ENCODE measurements at places on chromosomes 6 and 20.

DNA sequence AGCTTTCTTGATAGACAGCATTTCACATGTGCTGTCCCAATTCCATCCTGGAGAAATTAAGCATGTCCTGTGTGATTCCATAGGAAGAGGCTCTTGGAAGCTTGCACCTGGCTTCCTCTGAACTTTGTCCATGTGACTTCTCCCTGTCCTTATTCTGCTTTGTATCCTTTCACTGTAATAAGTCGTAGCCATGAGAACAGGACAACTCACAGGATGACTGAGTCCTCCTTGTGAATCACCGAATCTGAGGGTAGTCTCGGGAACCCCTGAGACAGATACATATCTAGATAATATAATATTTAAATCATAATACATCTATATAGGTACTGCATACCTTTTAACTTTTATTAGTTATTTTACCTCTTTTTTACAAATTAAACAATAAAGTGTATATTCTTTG, 156.7 kb upstream of the THEMIS start:
- no peak for DNase-seq

DNA sequence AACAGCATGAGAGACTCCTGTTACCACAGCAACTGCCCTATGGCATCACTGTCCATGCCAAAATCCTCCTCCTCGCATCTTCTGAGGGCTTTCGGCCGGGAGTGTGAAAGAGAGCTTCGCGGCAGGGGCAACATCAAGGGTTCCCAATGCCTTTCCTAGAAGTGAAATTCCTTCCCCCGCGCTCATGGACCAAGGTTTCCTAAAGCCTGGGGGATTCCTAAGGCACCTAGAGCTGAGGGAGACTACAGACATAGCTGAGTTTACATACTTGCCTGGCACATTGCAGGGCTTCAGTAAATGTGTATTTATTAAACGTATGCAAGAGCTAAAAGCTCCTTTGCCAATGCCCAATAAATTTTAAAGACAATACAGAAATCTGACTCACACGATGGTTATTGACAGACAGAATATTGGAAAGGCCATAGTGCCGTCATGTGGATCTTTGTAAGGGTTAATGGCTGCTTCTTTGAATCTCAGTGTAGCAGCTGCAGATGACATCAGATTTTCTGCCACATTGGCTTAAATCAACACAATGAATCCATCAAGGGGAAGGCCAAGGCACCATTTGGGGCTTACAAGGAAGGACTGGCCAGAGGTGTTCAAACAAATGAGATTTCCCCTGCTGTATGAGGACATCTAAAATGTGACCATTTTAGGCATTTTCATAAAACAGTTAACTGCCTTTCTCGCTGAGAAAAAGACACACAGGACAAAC, 281.2 kb upstream of the JARID2 start:
- DNase-seq = no peak

GRCh38 chr6:133802861-133803260, 86.1 kb upstream of the TCF21 start:
- no peak for DNase-seq

GRCh38 chr20:62618611-62619529, 23.4 kb upstream of the SLCO4A1 start:
- DNase-seq = peak; percentile 34

DNA sequence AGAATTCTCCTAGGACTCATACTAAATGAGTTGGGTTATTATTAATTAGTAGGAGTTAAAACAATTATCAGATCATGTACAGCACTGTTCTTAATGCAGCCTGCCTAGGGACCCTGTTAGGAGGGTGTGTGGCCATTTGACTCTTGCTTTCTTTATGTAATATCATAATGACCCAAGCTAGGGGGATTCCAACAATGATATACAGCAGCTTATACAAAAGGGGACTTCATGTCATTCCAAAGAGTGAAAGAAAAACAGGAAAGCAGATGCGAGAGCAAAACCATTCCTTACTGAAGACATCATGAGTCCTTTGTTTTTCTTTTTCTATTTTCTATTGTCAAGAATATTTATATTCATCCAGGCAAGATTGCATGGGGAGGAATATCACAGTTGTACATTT, 455.2 kb downstream of the PLCB1 start:
- DNase-seq = no peak

- DNase-seq = no peak
Measured at GRCh38 chr20:38325905-38326304, 20.4 kb upstream of the LBP start.

GRCh38 chr6:135527116-135527959, 29.8 kb upstream of the AHI1 start:
- DNase-seq = no peak

- DNase-seq = no peak
Measured at GRCh38 chr6:11778648-11779328, at the start of gene ADTRP. Gene ADTRP, minus strand, starts transcription at chr6:11778803. Its CDS starts 44 bp downstream, at chr6:11778759.

DNA sequence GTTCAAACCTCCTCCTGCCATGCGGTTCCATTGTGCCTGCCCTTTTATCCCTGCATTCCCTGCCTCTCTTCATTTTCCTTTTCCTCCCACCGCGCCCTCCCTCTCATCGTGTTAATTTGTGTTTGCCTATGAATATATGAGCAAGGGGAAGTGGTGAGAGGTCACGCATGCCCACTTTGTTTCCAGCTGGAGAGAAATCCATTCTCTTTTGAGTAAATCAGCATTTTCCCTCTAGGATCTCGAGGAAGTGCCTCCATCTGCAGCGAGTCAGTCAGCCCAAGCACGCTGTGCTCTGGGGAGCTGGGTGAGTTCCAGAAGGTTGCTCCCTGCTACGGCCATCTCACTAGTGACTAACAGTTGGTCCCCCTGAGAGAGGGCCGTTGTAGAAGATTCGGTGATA, 42.9 kb downstream of the CDH26 start:
- DNase-seq = no peak

DNA sequence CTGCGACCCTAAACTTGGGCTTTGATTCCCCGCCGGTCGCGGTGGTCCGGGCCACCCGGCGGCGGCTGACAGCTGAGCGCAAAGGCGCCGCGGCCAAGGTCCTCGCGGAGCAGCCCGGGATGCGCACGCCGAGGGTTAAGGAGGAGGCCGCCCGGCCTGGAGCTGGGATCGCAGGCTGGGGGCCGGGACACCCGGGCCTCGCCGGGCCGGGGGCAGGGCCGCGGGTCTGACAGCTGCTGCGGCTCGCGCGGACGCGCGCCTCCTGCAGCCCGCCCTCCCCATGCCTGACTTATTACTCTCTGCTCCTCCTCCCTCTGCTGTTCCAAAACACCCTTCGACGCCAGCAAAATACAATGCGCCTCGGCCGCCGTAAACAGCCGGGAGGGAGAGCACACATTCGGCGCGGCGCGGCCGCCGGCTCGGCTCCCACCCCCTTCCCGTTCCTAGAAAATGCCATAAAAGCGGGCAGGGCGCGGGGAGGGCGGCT, 746 bp downstream of the BACH2 start:
- DNase-seq = peak; percentile 65

DNA sequence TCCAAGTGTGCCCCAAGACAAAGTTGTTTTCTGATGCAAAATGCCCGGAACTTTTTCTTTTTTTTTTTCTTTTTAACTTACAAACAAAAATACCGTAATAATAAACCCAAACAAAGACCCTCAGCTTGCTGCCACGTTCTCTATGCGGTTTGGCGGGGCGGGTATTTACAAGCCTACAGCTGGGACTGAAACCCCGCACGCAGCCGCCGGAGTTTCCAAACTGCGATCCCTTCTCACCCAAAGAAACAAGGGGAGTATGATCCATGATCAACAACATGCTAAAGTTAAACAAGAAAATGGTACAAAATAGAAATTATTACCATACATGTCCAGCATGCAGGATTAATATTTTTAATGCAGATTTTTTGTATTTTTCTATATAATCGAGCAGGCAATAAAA, 2.1 kb downstream of the MAFB start:
- no peak for DNase-seq

GRCh38 chr6:128432394-128432793, 88.0 kb downstream of the PTPRK start:
- no peak for DNase-seq

DNA sequence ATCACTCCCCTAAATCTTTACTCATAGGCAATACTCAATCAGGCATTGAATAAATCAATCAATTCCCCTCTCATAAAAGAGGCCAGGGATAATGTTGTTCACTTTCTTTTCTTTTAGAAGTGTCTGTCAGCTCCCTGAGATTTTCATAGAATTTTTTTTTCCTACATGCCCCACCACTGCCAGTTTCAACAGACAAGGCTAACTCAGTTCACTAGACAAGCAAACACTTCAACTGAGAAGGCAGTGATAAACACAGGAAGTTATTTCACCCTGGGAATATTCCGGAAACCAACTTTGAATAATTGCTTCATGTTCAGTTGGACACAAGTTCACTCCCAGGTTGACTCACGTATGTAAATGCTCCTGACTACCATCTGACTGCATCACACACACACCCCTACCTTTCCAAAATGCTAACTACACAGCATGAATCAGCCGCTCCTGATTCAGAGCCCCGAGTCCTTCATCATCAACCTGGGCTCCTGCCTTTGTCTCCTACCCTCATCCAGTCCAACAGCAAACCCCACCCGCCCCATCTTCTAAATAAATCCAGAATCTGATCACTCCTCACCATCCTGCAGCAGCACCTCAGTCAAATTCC, 143.9 kb downstream of the BCAS1 start:
- DNase-seq = peak; percentile 33

GRCh38 chr6:157187182-157188083, 135.9 kb downstream of the TMEM242 start:
- DNase-seq = no peak

DNA sequence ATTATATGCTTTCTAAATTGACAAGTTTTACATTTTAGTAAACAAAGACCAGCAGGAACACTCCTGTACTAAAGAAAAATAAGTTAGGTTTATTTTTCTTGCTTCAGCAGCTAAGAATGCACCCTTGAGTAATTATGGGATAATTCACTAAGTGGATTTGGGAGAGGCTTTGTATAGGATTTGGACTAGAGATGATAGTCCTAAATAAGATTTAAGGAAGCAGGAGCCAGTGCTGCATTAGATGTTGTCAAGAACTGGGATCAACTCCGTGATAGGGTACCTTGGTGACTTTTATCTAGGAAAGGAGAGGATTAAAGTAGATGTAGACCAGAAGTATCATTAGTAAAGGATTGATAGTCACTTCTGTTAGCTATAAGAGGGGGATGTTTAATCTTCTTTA, 4.1 kb upstream of the C6orf141 start:
- no peak for DNase-seq

DNA sequence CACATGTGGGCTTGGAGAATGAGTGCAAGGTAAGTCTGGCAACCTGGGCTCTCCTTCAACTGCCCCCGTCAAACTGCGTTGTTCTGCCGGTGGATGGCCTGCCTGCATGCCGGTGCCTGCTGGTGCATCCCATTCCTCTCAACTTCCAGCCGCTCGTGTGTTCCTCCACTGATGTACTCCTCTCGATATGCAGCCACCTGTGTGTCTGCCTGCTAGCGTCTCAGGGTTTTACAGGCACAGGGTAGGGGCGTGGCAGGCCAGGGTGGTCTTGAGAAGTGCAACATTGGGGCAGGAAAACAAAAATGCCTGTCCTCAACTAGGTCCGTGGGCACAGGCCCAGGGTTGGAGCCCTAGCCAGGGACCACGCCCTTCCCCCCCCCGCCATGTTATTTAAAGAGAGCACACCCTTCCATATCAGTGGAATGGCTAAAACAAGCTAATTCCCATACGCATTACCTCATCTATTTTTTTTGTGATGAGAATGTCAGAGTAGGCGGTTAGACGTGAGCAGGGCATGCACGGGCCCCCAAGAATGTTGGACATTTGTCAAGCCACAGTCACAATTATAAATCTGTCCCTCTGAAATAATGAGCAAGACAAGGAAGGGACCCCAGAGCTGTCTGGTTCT, 33.2 kb downstream of the SERPINB6 start:
- DNase-seq = no peak

GRCh38 chr20:20437314-20437713, 69.4 kb downstream of the INSM1 start:
- DNase-seq = no peak

DNA sequence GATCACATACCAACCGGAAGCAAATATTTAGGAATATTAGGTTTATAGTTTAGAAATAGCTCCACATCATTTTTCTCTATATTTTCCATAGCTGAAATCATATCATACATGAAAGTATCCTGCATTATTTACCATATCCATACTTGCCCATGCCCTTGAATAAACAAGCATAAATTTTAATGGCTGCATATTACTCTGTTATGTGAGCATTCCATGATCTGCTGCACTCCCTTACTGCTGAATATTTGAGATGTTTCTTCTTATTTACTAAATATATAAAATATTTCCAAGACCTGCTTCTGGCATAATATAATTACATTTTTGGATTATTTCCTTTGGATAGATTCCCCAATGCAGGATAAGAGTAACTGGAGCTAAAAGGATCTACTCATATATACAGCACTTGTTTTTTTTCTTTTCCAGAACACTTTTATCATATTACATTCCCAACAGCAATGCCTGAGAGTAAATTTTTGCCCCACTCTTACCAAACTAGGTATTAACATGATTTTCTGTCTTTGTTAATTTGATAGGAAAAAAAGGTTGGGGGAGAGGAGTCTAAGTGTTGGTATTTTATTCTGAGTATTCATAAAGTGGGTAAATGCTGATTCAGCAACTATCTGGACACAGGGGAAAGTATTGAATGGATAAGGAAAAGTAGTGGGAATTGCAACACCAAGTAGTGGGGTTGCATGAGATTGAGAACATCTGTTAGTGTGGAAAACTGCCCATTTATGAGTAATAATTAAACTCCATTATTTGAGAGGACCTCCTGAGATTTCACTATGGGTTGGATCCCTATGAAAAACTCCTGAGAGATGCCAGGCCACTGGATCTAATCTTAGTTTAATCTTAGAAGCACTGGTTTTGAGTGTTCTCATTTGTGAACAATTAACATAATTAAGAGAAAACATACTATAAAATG, 76.0 kb downstream of the MAN1A1 start:
- no peak for DNase-seq

DNA sequence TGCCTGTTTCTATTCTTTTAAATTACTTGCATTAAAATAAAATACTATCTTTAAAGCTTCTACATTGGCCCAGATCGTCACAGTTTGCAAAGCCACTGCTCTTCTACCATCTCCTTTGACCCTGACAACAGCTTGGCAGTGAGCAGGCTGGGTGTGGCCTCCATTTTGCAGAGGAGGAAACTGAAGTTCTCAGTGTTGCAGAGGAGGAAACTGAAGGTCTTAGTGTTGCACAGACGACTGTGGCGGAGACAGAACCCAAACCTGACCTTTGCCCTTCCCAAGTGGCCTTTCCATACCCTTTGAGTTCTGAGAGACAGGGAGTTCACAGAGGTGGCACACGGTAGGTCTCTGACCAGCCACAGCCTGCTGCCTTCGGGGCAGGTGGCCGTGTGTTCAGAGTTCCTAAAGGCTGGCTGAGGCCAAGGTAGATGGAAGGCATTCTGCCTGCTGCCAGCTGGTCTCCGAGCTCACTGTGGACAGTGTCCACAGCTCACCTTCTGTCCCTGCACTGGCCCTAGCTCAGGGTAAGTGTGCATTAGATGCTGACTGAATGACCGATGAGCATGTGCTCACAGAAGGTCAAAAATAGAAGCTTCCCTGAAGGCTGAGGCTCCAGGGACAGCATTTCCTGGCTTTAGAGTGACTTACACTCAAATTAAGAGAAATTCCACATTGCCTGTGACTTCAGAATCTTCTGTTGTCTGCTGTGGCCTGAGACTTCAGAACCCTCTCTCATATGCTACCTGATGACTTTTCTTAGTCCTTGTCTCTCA, 113.5 kb upstream of the SLC24A3 start:
- DNase-seq = no peak

- no peak for DNase-seq
Measured at GRCh38 chr6:90619221-90619620, 32.3 kb upstream of the MAP3K7 start.

Data from activated CD4-positive, alpha-beta T cell treated with anti-CD3 and anti-CD28 coated beads for 4 hours (primary cell).